Stimulated activated CD8-positive, alpha-beta memory T cell treated with anti-CD3 and anti-CD28 coated beads, Interleukin-15, amount 100 ng/mL, for 4 hours (primary cell): ENCODE measurements at places on chromosomes 7 and 10.

- DNase-seq = no peak
These were observed 183.7 kb downstream of the RPS24 start for GRCh38 chr10:78217336-78217735.

DNA sequence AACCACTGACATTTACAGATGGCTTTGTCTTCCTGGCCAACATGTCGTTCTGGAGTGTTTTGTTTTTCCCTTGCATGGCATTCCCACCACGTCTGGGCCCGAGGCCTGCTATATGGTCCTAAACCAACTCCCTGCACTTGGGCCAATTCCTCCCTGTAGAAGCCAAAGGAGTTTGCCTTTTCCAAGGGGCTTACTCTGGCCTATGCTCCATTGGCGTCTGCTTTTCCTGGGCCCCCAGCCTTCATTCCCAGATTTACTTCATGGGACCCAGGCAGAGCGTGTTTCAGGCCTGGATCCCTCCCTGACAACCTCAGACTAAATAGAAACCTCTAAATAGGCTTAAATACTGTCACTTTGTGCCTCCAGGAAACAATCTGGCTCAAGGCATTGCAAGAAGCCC lies 60.7 kb downstream of the MINDY4 start:
- no peak for DNase-seq

GRCh38 chr10:119349341-119349740 lies 142.0 kb downstream of the GRK5 start:
- no peak for DNase-seq

- DNase-seq = no peak
These were observed 6.9 kb downstream of the MTG1 start for GRCh38 chr10:133400624-133401424.

DNA sequence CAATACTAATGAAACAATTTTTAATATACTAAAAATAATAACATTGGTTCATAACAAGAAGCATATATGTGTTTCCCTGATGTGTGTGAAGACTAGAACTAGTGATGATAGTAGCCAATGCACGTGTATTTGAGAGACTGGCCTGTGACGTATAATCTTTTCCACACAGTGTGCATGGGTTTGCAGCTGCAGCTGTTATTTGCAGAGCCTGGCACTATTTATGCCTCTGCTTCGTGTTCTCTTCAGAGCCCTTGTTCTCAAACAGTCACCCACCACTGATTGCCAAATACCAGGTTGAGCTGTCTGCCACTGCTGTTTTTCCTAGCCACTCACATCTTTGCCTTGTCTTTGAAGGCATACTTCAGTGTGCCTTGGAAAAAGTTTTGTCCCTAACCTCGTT lies 531.7 kb downstream of the ETV1 start:
- no peak for DNase-seq

DNA sequence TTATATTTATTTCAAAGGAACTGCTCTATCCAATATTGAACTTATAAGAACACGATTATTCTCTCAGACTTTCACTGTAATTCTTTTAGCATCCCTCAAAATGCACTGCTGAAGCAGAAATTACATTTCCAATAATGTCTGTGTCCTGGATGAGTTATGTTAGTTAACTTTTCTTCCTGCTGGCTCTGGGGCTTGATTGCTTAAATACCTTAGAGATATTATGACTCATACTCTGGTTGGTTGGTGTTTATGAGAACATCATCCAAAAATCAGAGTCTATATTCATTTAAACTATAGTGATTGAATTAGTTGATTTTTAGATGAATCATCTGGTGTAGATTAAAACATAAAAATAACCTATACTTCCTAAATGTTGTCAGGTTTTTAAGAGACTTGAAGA lies 246.3 kb upstream of the VWC2 start:
- no peak for DNase-seq

DNA sequence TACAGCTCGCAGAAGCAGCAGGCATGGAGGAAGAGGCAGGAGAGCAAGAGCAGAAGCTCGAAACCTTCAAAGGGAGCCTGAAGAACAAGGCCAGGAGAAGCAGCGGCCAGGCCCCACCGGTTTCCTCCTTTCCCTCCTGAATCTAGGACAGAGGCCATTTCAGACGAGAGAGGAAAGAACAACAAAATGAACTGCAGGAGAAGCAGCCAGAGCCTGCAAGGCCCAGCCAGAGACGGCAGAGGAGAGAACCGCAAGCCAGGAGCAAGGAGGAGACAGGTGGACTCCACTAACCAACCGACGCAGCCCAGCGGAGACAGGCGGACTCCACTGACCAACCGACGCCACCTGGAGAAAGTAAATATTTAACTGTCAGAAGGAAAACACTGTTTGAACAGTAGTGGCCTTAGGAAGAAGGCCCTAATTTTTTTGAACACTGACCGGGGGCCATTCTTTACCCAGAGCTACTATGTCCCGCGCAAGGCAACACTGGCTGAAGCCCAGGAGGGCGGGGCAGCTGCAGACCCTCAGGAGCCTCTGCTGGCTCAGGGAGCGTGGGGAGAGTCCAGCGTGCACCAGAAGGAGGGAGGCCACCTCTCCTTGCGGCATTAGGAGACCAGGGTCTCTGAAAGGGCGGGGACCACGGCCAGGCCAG lies 559.2 kb downstream of the PTPRN2 start:
- no peak for DNase-seq

GRCh38 chr7:89335490-89335889 lies 540.0 kb upstream of the TEX47 start:
- DNase-seq = no peak

GRCh38 chr10:120414946-120415345 lies 42.1 kb upstream of the PLPP4 start:
- DNase-seq = no peak

DNA sequence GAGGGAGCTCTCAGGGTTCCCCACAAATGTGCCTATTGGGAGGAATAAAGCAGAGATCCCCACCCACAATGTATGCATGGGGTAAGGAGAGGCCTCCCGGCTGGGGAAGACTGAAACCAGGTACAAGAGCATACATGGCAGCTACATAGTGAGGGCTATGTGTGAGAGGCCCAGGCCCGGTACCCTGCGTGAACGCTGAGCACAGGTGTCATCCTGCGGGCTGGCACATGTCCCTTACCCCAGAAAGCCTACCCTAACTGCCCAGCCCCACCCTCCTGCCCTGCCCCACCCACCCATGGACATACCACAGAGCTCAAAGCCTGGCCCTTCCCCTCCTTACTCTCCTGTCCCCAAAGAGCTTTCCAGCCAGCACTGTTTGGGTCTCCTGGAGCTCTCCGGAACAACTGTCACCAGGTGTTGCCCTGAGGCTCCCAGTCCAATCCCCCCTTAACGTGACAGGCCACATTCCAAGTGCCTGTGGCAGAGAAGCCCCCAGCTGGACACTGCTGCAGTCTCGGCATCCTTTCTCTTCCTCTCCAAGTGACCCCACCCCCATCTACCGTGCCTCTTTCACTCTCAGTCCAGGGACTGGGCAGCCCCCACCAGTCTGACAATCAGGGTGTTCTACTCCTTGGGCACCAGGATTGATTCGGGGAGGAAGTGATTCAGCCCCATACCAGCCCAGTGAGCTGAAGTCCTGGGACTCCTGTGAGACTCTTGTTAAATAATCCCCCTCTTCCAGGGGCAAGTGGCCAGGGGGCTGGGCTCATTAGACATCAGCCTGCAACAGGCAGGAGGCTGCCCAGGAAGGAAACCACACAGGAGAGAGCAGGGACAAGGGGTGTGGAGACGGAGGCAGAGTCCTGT lies 19.6 kb downstream of the GRID1 start:
- no peak for DNase-seq

DNA sequence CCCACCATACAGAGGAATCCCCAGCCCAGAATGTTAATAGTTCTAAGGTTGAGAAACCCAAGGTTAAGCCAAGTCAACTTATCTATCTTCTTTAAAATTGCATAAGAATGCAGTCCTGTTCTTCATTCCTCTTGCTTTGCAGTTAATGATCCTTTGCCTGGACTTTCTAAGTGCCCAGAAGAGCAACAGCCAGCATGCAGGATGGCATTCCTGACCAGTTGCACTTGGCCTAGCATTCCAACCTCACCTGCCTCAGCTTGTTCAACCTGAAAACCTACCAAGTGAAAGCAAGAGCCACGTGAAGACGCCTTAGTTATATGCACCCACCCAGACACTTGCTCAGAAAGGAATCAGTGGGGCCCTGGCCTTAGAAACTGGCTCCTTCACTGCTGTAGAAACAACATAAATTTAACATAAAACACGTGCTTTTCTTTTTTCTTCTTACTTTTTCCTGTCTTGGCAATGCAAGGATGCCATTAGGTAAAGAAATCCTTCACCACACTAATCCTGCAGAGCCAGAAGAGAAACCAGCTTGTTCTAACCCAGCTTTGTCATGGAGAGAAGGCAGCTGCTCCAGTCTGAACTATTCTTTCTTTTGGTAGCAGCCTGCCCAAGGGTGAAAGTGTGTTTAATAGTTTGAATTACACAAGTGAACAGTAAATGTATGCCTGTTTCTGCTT lies 25.0 kb downstream of the EGFR start:
- no peak for DNase-seq

- no peak for DNase-seq
These were observed 675.5 kb downstream of the XPNPEP1 start for GRCh38 chr10:109247814-109248213.

GRCh38 chr7:68334216-68334615 lies 1264.1 kb upstream of the AUTS2 start:
- no peak for DNase-seq

DNA sequence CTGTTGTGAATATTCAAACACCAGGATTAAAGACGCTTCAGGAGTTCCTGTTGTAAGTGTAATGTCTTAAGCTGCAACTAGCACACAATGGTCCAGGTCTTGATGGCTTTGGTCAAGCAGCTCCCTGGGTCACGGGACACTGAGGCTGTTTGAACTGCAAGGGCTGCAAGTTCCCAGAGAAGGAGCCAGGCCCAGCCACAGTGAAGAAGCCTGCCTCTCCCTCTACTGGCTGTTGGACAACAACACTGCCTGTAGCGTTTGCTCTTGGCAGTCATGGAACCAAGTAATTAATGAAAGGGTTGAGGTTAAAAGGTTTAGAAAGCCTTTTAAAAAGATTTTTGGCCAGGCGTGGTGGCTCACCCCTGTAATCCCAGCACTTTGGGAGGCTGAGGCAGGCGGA lies 31.9 kb upstream of the GUSB start:
- DNase-seq = no peak

- DNase-seq = no peak
These were observed 105.2 kb downstream of the NEURL1 start for GRCh38 chr10:103598654-103599115.

DNA sequence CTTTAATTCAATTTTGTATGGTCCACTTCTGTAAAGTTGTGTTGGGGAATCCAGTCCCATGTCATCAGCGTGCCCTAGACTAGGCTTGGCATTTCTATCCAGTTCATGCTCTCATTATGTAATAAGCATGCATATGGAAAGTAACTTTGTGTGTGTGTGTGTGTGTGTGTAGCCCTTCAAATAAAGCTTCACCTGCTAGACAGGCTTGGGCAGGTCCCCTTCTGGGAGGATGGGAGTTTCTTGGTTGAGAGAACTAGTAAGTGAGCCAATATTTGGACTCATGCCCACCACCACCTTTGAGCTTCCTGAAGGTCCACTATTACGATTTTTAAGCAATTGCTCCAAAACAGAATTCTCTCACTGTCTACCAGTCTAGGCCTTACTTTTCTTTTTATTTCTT lies 6.9 kb downstream of the BZW2 start:
- no peak for DNase-seq

- DNase-seq = no peak
These were observed 22.4 kb downstream of the ZFAND2A start for GRCh38 chr7:1137517-1138167.

- no peak for DNase-seq
These were observed 265.4 kb downstream of the ZWINT start for GRCh38 chr10:56095506-56096225.

DNA sequence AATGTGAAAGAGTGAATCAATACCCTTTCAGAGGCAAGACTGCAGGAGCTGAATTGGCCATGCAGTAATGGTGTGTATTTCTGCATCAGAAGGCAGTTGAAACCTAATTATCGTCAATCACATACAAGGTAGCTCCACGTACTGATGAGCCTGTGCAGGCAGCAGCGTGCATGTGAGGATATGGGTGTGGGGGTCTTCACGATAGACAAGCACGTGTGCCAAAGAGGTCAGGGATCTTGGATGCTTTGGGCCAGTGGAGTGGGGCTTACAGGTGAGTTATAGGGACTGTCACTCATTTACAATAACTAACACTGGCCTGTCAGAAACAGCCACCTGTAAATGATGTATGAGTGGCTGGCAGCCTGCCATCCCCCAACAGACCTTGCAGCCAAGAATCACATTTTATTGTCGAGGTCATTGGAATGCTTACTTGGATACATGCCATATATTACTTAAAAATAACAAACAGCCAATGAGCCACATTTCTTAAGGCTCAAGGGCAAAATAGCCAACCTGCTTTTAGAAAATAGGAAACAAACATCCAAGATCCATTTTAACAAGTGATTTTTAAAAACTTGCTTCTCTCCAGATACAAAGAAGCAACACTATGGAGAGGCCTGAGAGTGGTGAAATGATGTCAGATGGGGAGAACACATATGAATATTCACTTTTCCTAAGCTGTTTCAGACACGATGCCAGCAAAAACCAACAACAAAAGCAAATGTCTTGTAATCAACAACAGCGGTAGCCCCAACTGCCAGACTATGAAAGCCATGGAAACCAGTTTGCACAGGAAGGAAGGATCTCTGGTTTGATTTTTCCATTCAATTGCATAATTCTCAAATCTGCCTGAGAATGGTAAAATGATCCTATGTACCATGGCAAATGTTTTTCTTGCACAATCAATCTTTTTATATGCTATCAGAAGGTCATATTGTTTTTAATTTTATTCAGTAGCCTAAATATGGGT lies 210.7 kb downstream of the SKAP2 start:
- DNase-seq = no peak

GRCh38 chr10:78846760-78847159 lies 222.0 kb upstream of the ZMIZ1 start:
- no peak for DNase-seq

DNA sequence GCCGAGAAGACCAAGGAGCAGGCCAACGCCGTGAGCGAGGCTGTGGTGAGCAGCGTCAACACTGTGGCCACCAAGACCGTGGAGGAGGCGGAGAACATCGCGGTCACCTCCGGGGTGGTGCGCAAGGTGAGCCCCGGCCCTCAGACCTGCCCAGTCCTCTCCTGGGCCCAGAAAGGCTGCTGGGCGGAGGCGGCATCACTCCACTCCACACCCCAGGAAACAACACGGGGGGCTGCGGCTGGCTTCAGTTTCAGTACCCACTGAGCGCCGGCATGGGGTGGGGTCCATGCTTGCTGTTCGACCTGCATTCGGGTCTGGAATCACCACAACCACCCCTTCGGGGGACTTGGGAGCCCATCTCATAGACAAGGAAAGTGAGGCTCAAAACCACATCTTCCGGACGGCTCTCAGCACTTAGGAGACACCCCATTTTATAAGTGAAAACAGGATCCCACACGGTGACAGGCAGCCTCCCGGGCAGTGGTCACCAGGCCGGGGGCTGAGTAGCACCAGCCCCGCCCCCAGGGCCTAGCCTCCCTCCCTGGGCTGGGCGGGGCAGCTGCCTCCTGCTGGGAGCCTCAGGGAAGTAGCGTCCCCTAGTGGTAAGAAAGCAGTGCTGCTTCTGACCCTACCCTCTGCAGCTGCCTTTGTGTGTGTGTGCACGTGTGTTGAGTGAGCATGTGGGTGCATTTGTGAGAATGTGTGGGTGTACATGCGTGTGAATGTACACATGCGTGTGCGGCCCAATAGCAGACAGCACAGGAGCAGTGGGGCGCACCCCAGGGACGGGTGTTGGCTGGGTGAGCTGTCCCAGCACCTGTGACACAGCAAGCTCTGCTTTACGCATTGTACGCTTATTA lies 1.8 kb downstream of the SNCG start:
- no peak for DNase-seq
